ENCODE measurements at places on chromosomes 6 and 20.

DNA sequence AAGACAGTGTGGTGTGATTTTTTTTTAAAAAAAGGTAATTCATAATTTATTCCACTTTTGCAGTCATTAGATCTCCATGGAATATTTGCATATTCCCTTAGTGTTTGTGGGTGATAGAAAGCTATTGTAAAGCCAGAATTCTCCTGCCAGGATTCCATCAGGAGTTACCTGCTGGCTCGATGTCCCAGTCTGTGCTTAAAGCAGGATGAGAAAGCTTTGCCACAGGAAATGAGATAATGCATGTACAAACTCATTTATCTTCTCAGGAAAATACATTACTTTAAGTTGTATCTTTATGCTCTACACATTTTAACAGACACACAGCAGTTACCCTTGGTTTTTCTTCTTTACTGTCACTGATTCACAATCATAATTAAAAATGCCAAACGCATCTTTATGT, 553.0 kb downstream of the CD109 start:
- DNase-seq, result no peak

- DNase-seq, result no peak
Observed at GRCh38 chr6:27477318-27478013, 4.6 kb upstream of the ZNF184 start.

DNA sequence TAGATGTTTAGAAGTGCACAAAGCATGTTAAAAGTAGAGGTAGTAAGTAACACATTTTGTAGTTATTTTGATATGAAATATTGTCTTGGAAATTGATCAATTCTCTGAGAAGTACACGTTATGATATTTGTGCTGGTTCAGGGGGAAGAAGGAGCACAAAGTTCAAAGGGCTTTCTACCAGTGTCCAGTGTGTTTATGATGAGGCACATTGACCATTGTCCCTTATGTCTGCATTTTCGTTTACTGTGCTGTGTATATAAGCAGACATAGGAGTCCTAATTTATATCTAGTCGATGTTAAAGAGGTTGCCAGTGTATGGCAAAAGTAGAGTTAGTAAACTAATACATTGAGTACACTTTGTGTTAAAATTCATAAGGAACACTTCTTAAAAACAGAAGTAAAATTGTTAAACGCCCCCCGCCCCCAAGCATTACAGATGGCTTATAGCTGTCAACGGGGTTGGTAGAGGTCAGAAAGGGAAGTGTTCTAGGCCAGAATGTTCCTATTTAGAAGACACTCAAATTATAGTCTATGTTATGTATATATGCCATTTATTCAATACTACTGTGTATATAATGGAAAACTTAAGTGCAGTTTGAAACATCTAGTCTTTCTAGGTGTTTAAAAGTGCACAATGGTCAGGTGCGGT, 13.3 kb upstream of the HMGN4 start:
- no peak for DNase-seq

GRCh38 chr6:168128006-168128630, 49.1 kb upstream of the FRMD1 start:
- no peak for DNase-seq

DNA sequence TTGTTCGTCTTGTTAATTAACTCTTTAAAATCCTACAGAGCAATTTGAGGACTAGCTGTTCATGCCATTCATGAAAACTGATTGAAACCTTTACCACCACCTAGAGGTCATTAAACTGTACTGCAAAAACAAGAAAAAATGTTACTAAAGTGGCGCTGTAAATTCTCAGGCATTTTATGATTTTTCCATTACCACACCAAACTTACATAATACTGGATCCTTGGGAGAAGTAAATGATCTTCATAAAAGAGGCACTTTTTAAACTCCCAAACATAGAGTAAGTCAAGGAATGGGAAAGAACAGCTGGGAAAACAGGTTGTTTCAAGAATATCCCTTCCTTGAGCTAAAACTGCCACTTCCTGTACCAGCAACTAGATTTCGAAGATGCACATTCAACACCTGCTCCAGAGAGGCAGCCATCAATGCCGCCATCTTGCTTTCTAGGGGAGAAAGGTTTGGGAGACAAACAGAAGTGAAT, 54.3 kb downstream of the MYLIP start:
- no peak for DNase-seq

DNA sequence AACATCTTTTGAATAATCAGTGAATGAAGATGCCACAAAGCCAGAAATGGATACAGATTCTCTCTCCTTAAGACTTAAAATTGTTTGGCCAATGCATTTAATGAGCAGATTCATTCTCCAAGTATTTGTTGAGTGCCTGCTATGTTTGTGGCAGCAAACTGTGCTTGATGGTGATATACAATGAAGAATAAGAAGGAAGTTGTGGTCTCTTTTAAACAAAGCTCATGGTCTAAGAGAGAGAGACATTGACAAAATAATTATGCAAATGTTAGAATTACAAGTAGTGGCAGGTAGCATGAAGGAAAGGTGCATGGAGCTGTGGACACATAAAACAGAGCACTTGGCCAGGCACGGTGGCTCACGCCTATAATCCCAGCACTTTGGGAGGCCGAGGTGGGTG, 28.3 kb downstream of the NFATC2 start:
- no peak for DNase-seq

DNA sequence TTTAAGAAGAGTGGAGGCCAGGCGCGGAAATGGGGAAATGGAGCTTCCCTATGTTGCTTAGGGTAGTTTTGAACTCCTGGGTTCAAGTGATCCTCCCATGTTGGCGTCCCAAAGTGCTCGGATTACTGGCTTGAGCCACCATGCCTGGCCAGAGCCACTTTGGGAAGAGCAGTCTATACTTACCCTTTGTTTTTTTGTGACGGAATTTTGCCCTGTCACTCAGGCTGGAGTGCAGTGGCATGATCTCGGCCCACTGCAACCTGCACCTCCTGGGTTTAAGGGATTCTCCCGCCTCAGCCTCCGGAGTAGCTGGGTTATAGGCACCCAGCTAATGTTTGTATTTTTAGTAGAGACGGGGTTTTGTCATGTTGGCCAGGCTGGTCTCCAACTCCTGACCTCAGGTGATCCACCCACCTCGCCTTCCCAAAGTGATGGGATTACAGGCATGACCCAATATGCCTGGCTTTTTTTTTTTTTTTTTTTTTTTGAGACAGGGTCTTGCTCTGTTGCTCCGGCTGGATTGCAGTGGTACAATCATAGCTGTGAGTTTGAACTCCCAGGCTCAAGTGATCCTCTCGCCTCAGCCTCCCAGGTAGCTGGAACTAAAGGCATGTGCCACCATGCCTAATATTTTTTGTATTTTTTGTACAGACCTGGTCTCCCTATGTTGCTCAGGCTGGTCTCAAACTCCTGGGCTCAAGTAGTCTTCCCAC, 18.0 kb downstream of the PPP1R10 start:
- no peak for DNase-seq
